ENCODE measurements at places on chromosomes 1 and 21. TPM values are rescaled to one million over a fixed set of nuclear protein-coding genes. Genes with fewer than 3 reads are reported as not detected.

DNA sequence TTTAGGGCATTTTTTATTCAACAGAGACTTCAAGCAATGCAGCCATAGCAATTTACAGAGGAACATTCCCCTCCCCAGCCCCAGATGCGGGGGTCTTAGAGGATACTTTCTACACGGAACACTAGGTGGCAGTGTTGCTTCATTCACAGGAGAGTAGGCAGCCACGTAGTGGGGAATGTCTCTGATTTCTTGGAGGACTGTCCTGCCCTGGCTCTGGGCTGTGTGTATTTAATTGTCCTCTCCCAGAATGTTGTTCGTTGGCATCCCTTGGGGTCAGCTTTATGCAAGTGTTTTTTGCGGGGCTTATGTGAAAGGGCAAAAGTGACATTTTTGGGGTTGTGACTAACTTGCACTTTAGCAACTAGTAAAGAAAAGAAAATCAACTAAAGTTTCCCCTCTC, 96.9 kb downstream of the PAPPA2 start:
- peak; percentile 17 for DNase-seq

FAM151A gene
- total RNA-seq = not detected

DNA sequence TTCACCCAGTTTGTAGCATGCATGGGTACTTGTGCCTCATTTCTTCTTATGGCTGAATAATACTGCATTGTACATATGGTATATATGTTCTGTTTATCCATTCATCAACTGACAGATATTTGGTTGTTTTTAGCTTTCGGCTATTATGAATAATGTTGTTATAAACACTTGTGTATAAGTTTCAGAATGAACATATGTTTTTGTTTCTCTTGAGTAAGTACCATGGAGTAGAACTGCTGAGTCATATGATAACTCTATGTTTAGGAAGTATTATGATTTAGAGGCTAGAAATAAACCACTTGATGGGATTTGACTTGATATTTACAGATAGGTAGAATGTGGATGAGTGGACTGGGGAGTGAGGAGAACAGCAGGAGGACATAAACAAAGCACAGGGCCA, 48.6 kb downstream of the WNT2B start:
- no peak for DNase-seq

- no peak for DNase-seq
Observed at GRCh38 chr1:78289603-78290002, 201.2 kb upstream of the PTGFR start.

DNA sequence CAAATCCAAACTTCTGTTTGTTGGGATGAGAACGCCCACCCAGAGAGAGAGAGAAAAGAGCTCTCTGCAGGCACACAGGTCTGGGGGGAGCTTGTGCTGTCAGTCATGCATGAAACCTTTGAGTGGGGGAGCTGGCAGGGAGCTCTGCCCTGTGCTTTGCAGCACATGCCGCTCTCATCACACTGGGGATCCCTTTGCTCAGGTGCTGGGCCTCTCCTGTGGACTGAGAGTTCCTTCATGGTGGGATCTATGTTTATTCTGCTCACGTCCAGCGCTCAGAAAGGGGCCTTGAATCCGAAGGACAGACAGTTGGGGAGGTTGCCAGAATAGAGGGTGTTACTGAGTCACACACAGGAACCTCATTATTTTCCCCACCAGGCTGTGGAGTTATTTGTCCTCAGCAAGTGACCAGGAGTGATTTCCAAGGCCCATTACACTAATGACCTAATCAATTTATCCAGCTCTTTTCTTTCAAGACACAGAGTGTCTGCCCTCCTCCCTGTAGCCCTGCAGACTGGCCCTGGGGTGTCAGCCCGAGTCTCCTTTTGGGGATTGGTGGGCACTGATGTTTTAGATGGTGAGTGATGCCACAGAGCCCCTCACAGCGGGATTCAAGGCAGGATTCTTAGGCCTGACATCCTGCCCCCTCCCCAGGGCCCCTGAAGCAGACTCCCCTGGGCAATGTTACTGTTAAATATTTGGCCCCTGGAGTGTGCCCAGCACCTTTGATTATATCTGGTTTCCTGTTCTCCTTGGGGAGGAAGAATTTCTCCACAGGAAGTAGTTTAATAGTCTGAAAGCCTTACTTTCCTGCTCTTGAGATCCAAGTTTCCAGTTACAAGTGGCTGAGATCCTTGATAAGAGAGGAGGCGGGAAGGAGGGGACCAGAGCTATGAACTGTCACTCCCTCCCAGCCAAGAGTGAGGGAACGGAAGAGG, 22.3 kb downstream of the MYBPH start:
- DNase-seq = no peak

GRCh38 chr1:68321084-68321685, 88.9 kb upstream of the WLS start:
- DNase-seq = peak; percentile 20

Measured in tibial nerve (tissue), 4 donors.